Small intestine (tissue), 16 donors: ENCODE measurements at places on chromosomes 12 and 14.

GRCh38 chr12:51322452-51322851 lies 1.5 kb downstream of the BIN2 start:
- no peak for DNase-seq
- H3K4me1 ChIP-seq: peaks cover 5% of the 10 kb centered on the region
- no peak overlapping the region for H3K27ac ChIP-seq
- no peaks in the 10 kb centered on the region for H3K27me3 ChIP-seq

- no peaks in the 10 kb centered on the region for H3K36me3 ChIP-seq
- DNase-seq: no peak
- no peak overlapping the region for H3K27ac ChIP-seq
- H3K4me3 ChIP-seq: no peak overlapping the region
- no peaks in the 10 kb centered on the region for H3K4me1 ChIP-seq
Observed at GRCh38 chr14:26856876-26857518, 259.2 kb upstream of the NOVA1 start.

DNA sequence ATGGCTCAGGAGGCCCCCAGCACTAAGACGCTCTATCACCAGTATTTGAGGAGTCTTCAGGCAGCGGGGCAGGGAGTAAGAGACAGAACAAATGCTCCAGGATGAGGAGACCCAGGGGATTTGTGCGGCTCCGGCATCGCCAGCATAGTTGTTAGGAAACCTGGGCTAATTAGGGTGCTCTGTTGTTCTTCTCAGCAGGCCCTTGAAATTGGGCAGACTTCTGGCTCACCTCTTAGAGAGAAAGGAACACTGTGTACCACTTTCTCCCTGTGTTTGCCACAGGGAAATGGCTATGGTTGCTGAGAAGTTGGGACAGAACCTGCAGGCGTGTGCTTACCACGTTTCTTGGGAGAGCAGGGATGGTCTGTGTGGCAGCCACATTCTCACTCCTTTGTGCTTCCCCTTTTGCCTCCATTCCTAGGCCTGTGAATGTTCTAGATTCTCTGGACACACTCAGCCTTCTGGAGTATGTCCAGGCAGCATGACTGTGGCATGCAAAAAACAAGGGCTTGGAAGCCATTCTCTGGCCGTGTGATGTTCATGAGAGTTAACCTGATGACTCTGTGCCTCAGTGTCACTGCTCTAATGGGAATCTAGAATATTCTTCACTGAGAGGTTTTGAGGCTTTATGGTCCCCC lies 109.0 kb downstream of the CHST11 start:
- no peaks in the 10 kb centered on the region for H3K4me1 ChIP-seq
- no peak overlapping the region for H3K27ac ChIP-seq
- no peak overlapping the region for H3K4me3 ChIP-seq
- H3K36me3 ChIP-seq: no peaks in the 10 kb centered on the region
- H3K27me3 ChIP-seq: no peaks in the 10 kb centered on the region

DNA sequence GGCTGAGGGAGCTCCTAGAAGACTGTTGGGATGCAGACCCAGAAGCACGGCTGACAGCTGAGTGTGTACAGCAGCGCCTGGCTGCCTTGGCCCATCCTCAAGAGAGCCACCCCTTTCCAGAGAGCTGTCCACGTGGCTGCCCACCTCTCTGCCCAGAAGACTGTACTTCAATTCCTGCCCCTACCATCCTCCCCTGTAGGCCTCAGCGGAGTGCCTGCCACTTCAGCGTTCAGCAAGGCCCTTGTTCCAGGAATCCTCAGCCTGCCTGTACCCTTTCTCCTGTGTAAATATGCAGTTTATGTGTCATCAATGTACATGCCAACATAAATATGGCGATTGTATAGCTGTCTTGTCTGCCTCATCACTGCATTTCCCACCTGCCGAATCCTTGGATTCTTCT lies 7.5 kb downstream of the AMHR2 start:
- H3K4me1 ChIP-seq: peaks cover 15% of the 10 kb centered on the region
- H3K27ac ChIP-seq: no peak overlapping the region
- DNase-seq: no peak
- H3K4me3 ChIP-seq: no peak overlapping the region
- no peaks in the 10 kb centered on the region for H3K27me3 ChIP-seq

DNA sequence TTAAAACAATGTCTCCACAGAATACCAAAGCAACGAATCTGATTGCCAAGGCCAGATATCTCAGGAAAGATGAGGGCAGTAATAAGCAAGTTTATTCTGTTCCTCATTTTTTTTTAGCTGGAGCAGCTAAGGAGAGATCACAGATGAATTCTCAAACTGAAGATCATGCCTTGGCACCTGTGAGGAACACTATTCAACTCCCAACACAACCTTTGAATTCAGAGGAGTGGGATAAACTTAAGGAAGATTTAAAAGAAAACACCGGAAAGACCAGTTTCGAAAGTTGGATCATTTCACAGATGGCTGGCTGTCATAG lies 994 bp downstream of the PRORP start:
- no peaks in the 10 kb centered on the region for H3K27me3 ChIP-seq
- DNase-seq: peak; percentile 26
- no peaks in the 10 kb centered on the region for H3K4me1 ChIP-seq
- peak overlapping the region; percentile 77 for H3K4me3 ChIP-seq

GRCh38 chr14:94031883-94032279 lies 5.7 kb downstream of the OTUB2 start:
- no peak overlapping the region for H3K4me3 ChIP-seq
- DNase-seq: no peak
- H3K27ac ChIP-seq: no peak overlapping the region

- H3K4me1 ChIP-seq: no peaks in the 10 kb centered on the region
- DNase-seq: no peak
- no peak overlapping the region for H3K4me3 ChIP-seq
- H3K27ac ChIP-seq: no peak overlapping the region
Observed at GRCh38 chr14:33786091-33786825, 164.6 kb downstream of the EGLN3 start.

GRCh38 chr14:73913256-73913655 lies 26.6 kb downstream of the ZNF410 start:
- H3K36me3 ChIP-seq: peaks cover 13% of the 10 kb centered on the region
- DNase-seq: no peak
- no peaks in the 10 kb centered on the region for H3K27me3 ChIP-seq

GRCh38 chr12:62865065-62865464 lies 69.9 kb downstream of the PPM1H start:
- no peak overlapping the region for H3K27ac ChIP-seq
- no peaks in the 10 kb centered on the region for H3K36me3 ChIP-seq
- H3K4me1 ChIP-seq: no peaks in the 10 kb centered on the region
- no peak overlapping the region for H3K4me3 ChIP-seq
- no peaks in the 10 kb centered on the region for H3K27me3 ChIP-seq

GRCh38 chr12:131833896-131834641 lies 5.9 kb downstream of the MMP17 start:
- no peaks in the 10 kb centered on the region for H3K36me3 ChIP-seq
- DNase-seq: no peak
- no peak overlapping the region for H3K27ac ChIP-seq
- H3K4me3 ChIP-seq: no peak overlapping the region
- peaks cover 4% of the 10 kb centered on the region for H3K4me1 ChIP-seq

DNA sequence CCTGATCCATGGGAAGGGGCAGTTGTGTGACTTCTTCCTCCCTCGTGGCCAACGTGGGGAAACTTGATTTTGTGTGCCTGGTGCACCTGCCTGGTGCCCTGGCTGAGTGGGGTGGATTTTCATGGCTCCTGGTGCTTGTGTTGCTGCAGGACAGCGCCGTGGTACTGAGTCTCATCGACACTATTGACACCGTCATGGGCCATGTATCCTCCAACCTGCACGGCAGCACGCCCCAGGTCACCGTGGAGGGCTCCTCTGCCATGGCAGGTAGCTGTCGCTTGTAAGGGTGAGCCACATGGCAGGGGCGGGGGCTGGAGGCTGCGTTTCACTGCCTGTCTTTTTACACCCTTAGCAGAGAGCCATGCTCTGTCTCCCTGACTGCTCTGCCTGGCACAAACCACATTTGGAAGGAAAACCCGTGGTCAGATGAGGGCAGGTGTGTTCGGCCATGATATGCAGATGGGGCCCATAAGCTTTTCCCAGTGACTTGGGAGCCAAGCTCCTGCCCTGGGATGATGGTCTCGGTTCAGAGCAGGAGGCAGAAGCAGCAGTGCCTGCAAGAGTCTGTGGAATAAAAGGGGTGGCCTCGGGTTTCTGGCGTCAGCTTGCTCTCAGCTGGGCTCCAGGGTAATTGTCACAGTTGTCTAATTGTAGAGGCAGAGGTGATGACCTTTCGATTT lies 49.5 kb downstream of the ADGRD1 start:
- no peak overlapping the region for H3K27ac ChIP-seq
- peaks cover 18% of the 10 kb centered on the region for H3K4me1 ChIP-seq
- H3K4me3 ChIP-seq: no peak overlapping the region
- DNase-seq: no peak

DNA sequence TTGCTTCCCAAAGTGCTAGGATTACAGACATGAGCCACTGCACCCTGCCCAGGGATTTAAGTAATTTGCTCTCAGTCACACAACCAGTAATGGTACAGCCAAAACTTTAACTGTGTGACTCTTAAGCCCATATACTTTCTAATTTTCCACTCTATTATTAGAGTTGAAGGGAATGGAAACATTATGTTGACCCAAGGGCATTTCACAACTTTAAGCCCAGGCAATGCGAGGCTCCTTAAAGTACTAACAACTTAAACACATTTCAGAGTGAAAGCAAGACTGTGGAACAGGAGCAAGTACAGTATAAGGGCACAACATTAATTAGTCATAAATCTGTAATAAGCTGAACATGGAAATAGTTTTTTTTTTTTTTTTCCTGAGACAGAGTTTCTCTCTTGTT lies 39.8 kb downstream of the BAZ1A start:
- H3K27ac ChIP-seq: no peak overlapping the region
- H3K36me3 ChIP-seq: no peaks in the 10 kb centered on the region
- DNase-seq: no peak
- no peaks in the 10 kb centered on the region for H3K27me3 ChIP-seq
- no peaks in the 10 kb centered on the region for H3K4me1 ChIP-seq

DNA sequence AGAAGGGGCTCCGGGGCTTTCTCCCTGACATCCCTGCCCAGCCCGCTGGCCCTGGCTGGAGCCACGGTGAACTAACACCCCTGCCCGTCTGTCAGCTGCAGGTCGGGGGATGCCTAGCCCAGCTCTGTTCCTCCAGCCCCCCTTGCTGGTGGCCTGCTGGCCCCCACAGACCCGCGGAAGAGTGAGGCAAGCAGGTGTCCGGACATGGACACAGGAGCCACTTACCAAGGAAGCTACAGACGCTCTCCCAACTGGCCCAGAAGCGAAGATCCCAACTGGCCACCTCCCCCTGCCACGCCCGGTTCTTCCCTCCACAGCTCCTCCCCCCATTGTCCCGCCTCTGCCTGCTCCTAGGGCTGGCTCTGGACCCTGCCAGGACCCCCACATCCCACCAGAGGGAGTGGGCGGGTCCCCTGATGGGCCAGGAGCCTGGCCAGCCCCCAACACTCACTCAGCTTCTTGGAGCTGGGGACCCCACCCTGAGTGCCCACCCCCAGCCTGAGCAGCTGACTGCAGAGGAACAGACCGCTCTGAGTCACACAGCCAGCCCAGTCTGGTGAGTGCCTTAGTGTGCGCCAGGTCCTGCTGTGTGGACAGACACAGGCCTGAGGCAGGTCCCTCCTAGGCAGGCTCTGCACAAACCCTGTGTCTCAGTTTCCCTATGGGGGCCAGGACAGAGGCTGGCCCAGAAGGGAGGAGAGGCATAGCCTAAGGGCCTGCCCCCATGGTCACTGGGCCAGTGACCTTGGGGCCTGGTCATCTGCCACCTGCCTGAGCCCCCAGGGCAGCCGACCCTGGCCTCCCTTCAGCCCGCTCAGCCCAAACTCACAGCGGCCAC lies 7.7 kb downstream of the AHNAK2 start:
- peaks cover 35% of the 10 kb centered on the region for H3K27me3 ChIP-seq
- no peak for DNase-seq
- no peak overlapping the region for H3K27ac ChIP-seq
- H3K4me1 ChIP-seq: peaks cover 51% of the 10 kb centered on the region
- no peak overlapping the region for H3K4me3 ChIP-seq
- H3K36me3 ChIP-seq: no peaks in the 10 kb centered on the region

- H3K27me3 ChIP-seq: no peaks in the 10 kb centered on the region
- H3K4me3 ChIP-seq: no peak overlapping the region
- H3K27ac ChIP-seq: no peak overlapping the region
- H3K36me3 ChIP-seq: peaks cover 2% of the 10 kb centered on the region
- DNase-seq: no peak
- peaks cover under 1% of the 10 kb centered on the region for H3K4me1 ChIP-seq
Observed at GRCh38 chr12:12582193-12582881, 19.7 kb upstream of the DUSP16 start.

DNA sequence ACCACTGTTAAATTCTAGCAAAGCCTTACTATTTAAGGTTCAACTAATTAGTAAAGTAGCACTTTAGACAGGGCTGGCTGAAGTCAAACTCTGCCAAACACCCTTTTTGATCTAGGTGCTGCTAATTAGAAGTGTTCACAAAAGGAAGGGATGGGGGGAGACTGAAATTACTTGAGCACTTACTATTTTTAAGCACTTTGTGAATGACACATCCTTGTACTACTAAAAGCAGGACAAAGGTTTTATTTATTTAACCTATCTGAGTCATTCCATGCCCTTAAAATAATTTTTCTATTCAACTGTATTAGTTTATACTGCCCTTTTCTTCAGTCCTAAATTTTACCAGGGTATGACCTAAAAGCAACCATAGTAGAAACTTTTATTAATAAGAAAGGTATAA lies 20.1 kb downstream of the MBIP start:
- no peak for DNase-seq
- H3K27ac ChIP-seq: no peak overlapping the region
- no peaks in the 10 kb centered on the region for H3K4me1 ChIP-seq
- no peaks in the 10 kb centered on the region for H3K27me3 ChIP-seq
- H3K36me3 ChIP-seq: peaks cover 9% of the 10 kb centered on the region
